ENCODE measurements at places on chromosomes 5 and 9.

DNA sequence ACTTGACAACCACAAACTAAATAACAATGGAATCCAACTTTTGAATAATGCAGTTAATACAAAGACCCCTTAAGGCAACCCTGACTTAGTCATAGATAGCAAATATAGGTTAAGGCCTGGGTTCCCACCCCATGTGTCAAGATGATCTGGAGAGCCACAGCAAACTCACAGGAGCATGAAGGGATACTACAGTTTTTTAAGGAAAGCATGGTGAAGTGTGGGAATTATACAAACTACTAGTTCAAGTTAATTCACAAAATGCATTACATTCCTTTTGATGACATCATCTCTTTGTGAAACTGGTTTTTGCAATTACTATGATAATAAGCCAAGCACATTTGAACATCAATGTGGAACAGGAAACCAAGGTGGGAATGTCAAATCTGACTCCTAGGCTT lies 50.6 kb downstream of the LHFPL2 start:
- DNase-seq: no peak

DNA sequence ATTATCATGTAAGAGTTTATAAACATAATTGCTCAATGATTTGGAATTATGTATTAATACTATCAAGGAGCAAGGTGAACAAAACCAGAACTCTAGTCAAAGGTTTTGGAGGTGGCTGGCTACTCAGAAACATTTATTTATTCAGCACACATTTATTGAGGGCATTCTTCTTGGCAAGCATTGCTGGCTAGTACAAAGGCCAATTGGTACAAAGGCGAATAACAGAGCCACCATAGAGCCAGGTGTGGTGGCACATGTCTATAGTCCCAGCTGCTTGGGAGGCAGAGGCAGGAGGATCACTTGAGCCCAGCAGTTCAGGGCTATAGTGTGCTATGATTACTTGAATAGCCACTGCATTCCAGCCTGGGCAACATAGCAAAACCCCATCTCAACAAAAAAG lies 242.1 kb downstream of the CWC27 start:
- no peak for DNase-seq

DNA sequence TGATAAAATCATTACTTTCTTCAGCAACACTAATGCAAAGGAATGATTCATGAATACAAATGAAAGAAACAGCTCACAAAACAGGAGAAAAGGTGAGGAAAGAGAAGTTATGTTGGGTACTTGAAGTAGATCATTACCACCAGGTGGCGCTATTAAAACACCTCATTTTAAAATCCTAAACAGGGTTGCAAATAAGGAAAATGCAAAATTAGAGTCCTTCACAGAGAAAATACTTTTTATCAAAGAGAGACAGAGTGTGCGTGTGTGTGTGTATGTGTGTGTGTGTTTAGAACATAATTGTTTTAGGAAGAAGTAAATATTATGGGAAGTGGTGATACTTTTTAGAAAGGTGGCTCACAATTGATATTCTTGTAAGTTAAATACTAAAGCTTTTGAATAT lies 49.5 kb upstream of the CD180 start:
- peak; percentile 9 for DNase-seq

DNA sequence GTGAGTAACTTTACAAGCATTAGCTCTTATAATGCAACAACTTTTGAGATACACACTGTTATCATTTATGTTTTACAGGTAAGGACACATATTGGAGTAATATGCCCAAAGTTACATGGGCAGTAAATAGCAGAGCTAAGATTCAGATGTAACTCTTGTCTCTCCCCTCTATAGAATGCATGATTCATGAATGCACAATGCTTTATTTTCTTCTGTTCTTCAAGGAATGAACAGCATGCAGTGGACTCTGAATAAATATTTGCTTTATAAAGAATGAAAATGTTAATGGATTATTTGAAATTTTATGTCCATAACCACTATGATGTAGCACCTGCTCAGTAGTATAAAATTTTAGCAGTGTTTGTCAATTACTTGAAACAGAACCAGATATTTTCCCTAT lies 629.5 kb downstream of the KCTD16 start:
- DNase-seq: no peak

GRCh38 chr5:112355058-112355685 lies 63.9 kb downstream of the EPB41L4A start:
- no peak for DNase-seq

- no peak for DNase-seq
Measured at GRCh38 chr5:168193493-168194250, 97.8 kb upstream of the WWC1 start.

DNA sequence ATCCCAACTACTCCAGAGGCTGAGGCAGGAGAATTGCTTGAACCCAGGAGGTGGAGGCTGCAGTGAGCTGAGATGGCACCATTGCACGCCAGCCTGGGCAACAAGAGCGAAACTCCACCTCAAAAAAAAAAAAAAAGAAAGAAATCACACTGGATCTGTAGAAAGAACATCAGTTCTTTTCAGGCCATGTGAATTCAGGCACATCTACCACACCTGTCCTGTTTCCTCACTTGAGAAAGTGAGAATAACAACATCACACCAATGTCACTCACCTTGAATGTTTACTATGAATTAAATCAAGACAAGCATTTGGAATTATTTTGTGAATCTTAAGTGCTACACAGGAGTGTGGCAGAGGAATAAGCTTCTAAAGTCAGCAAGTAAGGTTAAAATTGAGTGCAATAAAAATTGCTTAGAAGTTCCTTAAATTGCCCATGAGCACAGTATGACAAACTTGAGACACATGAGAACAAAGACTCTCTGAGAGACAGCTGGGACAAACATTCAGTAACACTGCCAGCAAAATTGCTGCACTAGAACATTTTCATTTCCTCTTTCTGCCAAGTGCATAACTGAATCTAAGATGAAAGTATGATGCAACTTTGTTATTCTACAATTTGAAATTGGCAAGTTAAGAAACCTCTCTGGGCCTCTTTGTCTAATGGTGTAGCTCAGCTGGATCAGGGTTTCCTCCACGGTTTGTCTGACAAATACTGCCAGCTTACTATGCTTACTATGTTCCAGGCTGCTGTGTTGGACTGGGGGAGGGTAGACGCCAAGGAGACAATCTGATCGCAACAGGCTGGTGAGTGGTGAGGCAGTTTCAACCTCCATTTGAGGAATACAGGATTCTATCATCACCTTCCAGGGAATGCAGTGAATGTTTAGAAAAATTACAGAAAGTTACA lies 1.9 kb upstream of the RIC1 start:
- no peak for DNase-seq

DNA sequence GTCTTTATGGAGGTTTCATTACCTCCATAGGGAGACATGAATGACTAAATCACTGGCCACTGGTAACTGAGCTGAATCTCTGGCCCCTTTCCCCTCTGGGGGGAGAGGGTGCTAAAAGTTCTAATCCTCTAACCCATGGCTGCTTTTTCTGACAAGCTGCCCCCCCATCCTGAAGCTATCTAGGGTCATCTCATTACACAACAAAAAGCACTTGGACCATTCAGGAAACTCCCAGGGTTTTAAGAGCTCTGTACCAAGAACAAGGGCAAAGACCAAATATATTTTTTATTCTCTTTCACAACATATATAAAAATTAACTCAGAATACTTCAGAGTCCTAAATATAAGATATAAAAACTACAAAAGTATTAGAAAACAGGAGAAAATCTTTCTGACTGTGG lies 14.3 kb downstream of the AUH start:
- no peak for DNase-seq

- DNase-seq: no peak
Measured at GRCh38 chr5:126866851-126867636, 90.1 kb downstream of the LMNB1 start.

- DNase-seq: no peak
Measured at GRCh38 chr9:93178851-93179786, 4.8 kb upstream of the WNK2 start.

GRCh38 chr5:68392617-68393016 lies 177.1 kb downstream of the PIK3R1 start:
- DNase-seq: no peak

DNA sequence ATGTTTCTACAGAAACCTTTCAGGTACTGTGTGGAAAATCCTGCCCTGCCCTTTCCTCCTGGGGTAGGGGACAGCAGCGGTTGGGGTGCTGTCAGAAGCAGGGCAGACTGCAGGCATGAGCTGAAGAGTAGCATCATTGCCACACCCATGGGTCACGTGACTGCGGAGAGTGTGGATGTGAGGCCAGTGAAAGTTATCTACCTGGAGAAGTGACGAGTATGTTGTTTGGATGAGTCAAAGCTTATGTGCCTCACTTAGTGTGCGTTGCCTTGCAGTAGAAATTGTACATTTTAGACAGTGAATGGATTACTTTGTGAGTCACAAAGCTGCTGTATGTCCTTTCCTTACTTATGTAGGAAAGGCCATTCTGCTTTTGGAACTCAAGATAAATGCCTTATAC lies 21.7 kb upstream of the ACTBL2 start:
- DNase-seq: no peak

DNA sequence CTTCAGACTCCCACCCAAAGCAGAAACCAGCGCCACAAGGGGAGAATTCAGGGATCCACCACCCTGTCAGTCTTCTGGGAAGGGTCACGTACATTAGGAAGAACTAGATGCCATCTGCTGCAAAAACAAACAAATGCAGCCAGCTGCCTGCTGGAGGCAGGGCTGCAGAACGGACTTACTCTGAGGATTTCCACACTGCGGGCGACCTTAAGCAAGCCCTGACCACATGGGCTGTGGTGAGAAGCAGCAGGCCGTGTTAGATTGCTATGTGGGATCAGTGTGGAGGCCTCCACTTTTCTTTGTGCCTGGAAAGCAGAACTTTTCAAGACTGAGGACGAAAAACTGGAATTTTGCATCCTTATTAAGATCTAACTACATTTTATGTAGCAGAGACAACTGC lies 13.4 kb upstream of the LTC4S start:
- DNase-seq: no peak

Measured in NCI-H1048 (cell line).